ENCODE measurements at places on chromosomes 6 and 20.

DNA sequence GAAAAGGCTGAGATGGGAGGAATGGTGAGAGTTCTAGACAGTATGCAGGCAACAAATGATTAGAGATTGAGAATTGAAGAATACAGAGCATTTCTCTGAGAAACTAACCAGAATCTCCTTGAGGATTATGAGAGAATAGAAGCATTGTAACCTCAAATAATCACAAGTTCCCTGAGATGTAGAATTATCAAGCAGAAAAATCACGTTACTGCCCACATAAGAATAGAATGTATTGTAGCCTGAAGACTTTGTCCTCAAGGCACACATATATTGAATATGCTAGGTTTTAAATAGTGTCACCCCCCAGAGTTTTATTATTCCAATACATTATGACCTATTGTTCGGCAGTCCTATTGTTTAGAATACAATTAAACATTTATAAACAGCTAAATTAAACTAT, 57.2 kb downstream of the CNKSR3 start:
- no peak for DNase-seq

DNA sequence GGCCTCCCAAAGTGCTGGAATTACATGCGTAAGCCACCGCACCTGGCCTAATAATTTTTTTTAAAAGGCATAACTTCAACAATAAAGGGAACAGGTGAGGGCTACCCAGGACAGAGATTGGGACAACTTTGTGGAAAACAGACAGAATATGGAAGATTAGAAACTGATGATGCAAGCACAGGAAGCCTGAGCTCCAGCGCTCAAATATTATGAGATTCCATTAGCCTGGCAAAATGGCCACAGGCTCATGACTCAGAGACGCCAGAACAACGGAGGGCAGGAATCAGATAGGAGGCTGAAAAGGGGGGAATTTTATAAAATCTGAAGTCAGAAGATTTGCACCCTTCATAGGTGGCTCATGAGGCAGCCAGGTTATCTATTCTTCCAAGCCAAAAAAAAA, 103.1 kb upstream of the MRPS10 start:
- DNase-seq = no peak

DNA sequence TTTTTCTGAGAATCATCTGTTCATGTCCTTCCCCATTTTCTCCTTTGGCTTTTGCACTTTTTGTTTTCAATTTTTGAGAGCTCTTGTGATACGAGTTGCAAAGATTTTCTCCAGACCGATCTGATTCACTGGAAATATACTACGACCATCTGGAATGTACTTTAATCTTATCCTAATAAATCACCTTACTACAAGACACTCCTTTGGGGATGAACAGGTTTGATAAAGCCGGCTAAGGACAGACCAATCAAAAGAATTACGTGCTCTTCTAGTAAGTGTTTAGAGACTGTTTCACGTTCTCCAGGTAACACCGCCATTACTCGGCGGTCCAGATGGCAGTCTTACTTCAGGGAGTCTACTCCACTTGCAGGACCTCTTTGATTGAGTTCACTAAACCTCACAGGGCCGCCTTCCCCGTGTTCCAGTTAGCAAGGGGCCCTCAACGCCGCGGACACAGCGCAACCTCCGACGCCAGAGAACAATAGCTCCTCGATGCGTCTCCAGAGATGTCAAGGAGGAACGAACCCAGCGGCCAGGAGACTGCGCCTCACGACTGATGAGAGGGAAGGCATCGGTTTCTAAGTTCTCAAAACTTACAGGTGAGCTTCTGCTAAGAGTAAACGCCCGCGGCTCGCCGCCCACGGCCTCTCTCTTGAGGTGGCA, 920 bp upstream of the WTAP start:
- DNase-seq = no peak

DNA sequence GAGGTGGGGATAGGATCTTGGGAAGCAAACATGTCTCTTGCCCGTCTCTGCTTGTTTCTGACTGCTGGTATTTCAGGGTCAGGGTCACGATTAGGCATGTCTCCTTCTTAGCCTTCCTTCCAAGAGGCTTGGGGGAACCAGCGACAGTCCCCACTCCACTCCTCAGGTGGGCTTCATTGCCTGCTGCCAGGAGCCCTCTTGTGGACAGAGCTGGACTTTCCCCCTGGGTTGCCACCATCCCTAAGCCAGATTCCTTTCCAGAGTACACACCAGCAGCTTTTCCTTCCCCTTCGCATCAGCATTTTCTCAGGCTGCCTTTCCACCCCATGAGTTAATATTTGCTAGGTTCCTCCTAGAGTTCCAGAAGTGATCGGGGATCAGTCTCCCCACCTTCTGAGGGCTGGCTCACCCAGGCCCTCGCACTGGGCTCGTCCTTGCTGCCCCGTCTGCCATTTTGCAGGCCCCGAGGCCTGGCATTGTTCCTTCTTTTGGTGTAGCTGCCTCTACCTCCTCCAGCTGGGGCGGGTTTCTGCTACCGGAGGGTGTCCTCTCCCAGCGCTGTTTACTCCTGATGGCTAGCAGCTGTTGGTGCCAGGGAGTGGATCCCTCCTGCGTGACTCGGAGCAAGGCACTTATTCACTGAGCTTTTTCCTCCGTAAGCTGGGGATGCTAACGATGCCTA, 8.8 kb upstream of the C20orf144 start:
- no peak for DNase-seq

- DNase-seq = no peak
Measured at GRCh38 chr6:33458676-33459075, 4.3 kb downstream of the ZBTB9 start.

DNA sequence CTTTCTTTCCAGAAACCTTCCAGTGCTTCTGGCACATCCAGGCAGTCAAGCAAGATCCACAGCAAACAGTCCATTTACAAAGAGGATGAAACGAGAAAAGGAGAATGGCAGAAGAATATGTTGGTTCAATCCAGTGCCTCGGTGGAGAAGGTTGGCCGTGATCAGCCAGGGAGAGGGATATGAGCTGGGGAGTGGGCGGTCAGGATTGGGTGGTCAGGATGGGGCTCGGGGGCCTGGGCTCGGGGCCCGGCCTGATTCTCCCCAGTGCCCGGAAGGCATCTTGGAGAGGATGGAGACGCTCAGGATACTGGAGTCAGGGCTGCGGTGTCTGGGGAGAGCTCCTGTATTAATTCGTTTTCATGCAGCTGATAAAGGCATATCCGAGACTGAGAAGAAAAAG, 61.3 kb downstream of the EFCAB8 start:
- no peak for DNase-seq

- no peak for DNase-seq
Measured at GRCh38 chr20:59300333-59301081, at the start of gene EDN3. TSS of gene EDN3 (plus strand) at chr20:59300611. CDS start at chr20:59300813, 202 bp downstream.

DNA sequence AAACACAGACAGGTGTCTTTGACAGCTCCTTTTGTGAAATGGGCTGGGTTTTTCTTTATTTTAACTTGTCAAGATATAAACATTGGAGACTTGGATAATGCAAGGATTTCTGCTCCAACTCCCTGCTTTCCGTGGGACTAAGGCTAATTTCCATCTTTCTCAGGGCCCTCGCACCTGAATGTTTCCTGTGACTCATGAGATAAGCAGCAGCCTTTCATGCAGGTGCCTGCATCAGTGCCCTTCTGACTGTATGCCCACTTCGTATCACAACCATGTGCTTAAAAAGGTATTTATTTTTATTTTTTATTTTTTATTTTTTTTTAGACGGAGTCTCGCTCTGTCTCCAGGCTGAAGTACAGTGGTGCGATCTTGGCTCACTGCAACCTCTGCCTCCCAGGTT, 736.1 kb downstream of the DOK5 start:
- no peak for DNase-seq

- no peak for DNase-seq
Measured at GRCh38 chr6:86937219-86938079, at the start of gene HTR1E. TSS of gene HTR1E (plus strand) at chr6:86937528. CDS start at chr6:87015335, 77,807 bp downstream.

DNA sequence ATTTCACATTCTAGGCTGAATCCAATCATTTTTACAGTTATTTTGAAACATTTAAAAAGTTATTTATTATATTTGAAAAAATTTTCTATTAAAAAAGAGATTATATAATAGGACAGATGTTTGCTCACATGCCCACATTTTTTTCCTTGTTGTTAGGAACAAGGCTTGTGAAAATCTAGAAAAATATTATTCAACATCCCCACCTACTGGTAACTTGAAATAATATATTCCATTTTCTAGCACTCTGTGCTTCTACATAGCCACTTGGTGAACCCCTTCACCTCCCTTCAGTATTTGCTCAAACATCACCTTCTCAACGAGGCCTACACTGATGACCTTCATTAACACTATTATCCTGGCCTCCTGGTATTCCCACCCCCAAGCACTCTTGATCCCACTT, 18.3 kb upstream of the GPRC6A start:
- no peak for DNase-seq

- no peak for DNase-seq
Measured at GRCh38 chr20:13953227-13953626, 37.2 kb downstream of the SEL1L2 start.

DNA sequence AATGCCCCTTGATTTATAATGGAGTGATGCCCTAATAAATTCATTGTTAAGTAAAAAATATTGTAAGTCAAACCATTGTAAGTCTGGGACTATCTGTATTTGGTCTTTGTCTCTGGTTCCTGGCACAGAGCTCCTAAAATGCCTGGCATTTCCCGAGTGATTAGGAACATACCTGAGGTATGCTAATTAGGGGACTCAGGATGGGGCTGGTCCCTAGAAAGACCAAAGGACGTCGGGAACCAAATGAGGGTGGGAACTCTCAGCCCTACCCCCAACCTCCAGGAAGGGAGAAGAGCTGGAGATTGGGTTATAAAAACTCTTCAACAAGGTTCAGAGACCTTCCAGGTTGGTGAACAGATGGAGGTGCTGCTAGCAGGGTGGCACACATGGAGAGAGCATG, 82.6 kb upstream of the ARG1 start:
- DNase-seq = no peak

DNA sequence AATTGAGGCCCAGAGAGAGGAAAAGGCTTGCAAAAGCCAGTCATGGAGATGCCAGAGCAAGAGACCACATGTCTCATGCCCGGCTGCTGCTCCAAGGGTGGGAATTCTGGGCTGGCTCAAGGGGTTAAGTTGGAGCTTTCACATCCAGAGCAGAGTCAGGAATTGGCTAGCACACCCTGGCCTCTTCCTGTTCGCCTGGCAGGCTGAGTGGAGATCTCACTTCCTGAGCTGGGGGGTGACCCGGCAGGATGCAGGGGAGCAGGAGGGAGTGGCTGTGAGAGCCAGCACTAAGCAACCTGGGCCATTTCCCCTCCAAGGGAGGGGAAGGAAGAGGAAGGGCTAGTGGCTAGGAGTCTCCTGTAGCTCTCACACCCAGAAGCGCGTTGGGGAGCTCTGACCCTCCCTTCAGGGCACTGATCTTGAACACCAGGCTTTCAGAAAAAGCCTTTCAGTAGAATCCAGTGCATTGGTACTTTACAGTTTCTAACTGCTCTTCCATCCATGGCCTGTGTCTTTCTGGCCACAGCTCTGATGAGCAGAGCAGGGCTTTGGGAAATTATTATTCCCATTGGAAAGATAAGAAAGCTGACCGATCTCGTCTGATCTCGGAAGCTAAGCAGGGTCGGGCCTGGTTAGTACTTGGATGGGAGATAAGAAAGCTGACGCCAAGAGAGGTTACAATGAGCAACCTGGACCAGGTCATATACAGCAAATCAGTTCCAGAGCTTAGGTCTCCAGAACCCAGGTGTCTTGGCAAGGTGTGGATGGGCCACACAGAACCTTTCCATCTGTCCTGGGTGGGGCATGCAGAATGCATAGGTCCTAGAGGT, 2.2 kb upstream of the CCM2L start:
- DNase-seq = no peak

DNA sequence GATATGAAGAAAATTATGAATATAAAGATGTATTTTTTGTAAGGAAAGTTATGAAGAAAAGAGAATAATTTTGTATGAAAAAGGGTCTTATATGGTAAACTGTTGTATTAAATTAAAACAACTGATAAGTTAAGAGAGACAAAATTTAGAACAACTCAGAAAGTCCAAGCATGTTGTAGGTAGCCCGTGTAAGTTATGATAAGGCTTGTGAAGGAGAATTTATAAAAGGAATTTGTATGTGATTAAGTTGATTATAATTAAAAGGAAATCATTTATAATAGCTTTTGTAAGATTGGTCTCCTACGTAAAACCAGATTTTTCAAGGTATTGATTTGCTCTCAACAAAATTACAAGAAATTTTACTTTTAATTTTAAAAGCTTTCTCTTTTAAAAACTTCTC, 1579.3 kb downstream of the HACE1 start:
- DNase-seq = no peak

DNA sequence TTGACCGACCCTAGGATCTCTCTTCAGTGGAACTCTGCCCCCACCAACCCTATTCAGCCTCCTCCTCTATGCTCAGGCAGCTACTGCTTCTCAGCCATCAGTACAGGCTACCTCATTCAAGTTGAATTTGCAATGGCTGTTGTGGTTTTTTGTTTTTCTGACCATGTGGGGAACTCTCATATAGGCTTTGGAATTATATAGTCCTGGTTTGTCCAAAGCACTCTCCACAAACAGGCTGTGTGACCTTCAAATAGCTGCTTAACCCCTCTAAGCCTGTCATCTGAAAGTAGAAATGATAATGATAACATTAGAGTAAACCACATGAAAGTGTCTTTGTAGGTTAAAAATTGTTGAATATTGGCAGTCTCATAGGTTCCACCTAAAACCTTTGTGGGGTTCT, 80.3 kb downstream of the UNC5CL start:
- no peak for DNase-seq

GRCh38 chr20:26169506-26169905, 472.9 kb upstream of the ZNF337 start:
- no peak for DNase-seq

DNA sequence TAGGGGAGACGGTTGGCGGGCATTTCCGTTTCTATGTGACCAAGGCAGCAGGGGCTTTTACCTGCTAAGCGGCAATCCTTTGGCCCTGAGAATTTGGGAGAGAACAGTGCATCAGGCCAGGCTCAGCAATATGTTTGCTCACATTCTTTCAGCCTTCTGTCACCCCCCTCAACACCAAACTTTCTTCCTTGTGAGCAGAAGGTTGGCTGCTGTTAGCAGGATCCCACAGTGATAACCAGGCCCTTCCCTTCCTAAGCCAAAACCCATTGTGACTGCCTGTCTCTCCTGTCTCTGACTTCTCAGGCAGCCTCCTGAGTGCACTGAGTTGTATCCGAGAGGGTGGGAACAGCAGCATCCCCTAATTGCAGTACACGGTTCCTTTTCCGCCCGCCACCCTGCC, 43.7 kb downstream of the STK35 start:
- DNase-seq = no peak

Data from stimulated activated CD4-positive, alpha-beta T cell treated with anti-CD3 and anti-CD28 coated beads, Interleukin-4, amount 100 ng/mL, for 48 hours (primary cell).